Daoy (cell line): ENCODE measurements at places on chromosomes 3 and 15.

GRCh38 chr3:149267565-149267964 is 45.9 kb upstream of the CP start:
- no peak for DNase-seq

DNA sequence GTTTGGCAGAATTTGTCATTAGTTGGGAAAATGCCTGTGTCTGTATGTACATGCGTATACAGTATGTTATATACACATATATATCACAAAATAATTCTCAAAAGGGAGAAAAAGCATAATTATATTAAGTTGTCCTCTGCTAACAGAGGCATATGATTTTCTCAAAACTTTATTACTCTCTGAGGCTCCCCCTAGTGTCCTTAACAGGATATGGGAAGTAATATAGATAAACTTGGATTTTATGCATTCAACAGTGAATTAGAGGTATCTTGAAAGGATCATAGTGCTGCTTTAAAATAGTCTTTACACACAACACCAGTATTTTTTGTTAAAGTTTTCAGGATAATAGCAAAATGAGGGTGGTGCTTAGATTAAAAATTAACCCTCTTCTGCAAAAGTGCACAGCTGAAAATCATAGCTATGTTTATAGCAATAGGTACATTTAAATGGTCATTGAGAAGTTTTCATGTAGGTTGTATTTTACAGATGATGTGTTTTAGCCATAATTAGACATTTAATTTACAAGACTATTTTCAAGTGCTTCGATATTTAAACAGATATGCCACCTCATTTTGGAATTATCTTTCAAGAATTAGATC is 454.0 kb upstream of the ROBO2 start:
- DNase-seq = no peak

GRCh38 chr15:67196672-67197363 is 57.6 kb downstream of the AAGAB start:
- DNase-seq = peak; percentile 88

- no peak for DNase-seq
Measured at GRCh38 chr3:129506231-129506742, 22.2 kb upstream of the RHO start.

- DNase-seq = no peak
Measured at GRCh38 chr15:35777061-35777460, 231.1 kb upstream of the DPH6 start.
